ENCODE measurements at places on chromosomes 5 and 9. TPM values are rescaled to one million over a fixed set of nuclear protein-coding genes. Genes with fewer than 3 reads are reported as not detected.
A peak's percentile ranks its signal among the peaks of the same experiment; 100 is the strongest.

- H3K4me3 ChIP-seq = no peak overlapping the region
- no peak overlapping the region for H3K27ac ChIP-seq
- H3K27me3 ChIP-seq = peaks cover 12% of the 10 kb centered on the region
These were observed 8.7 kb upstream of the RANBP6 start for GRCh38 chr9:6024035-6024554.

- peaks cover 3% of the 10 kb centered on the region for H3K4me1 ChIP-seq
- no peak overlapping the region for H3K27ac ChIP-seq
- no peaks in the 10 kb centered on the region for H3K36me3 ChIP-seq
- peaks cover 7% of the 10 kb centered on the region for H3K27me3 ChIP-seq
- no peak overlapping the region for H3K4me3 ChIP-seq
- no peak for DNase-seq
These were observed 10.2 kb downstream of the PRRX2 start for GRCh38 chr9:129675620-129676019.

DNA sequence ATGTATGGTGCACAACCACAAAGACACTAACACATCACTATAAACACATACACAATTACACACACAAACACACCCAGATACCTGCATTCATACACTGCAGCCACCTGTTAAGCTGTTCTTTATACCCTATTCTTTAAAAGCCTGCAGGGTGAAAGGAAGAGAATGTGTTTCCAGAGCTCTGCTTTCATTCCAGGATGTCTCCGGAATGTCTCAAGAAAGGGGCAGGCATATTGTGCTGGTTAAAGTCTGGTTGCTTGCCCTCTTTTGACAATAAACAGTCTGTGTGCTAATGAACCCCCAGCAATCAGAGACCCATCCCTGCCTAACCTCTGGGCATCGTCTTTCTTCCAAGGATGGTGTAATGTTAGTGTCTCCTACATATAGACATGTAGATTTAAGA lies 181.6 kb downstream of the EPB41L4A start:
- H3K4me1 ChIP-seq = no peaks in the 10 kb centered on the region
- H3K27ac ChIP-seq = no peak overlapping the region
- no peaks in the 10 kb centered on the region for H3K36me3 ChIP-seq
- no peak for DNase-seq
- H3K4me3 ChIP-seq = no peak overlapping the region

GRCh38 chr5:126355940-126356339 lies 67.3 kb upstream of the GRAMD2B start:
- no peaks in the 10 kb centered on the region for H3K27me3 ChIP-seq
- no peak overlapping the region for H3K4me3 ChIP-seq
- H3K36me3 ChIP-seq = no peaks in the 10 kb centered on the region
- no peak for DNase-seq
- H3K4me1 ChIP-seq = peaks cover 14% of the 10 kb centered on the region

DNA sequence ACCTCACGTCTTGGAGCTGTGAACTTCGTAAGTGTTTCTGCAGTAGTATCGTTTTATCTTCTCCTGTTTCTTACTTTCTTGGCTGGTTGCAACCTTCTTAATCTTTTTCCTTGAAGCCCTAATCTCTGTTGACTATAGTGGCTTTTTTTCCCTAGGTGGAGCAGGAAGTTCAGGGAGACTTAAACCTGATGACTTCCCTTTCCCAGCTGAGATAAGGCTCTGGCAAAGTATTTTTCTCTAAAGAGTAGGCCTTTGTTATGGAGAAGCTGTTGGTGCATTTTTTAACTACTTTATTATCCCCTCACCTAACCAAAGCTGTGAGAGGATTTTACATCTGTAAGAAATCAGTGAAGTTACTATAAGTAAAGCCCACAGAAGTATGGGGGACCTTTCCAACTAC lies 723.1 kb upstream of the RIOK2 start:
- no peak for DNase-seq
- H3K4me1 ChIP-seq = no peaks in the 10 kb centered on the region
- H3K36me3 ChIP-seq = no peaks in the 10 kb centered on the region
- H3K27me3 ChIP-seq = no peaks in the 10 kb centered on the region
- H3K4me3 ChIP-seq = no peak overlapping the region

DNA sequence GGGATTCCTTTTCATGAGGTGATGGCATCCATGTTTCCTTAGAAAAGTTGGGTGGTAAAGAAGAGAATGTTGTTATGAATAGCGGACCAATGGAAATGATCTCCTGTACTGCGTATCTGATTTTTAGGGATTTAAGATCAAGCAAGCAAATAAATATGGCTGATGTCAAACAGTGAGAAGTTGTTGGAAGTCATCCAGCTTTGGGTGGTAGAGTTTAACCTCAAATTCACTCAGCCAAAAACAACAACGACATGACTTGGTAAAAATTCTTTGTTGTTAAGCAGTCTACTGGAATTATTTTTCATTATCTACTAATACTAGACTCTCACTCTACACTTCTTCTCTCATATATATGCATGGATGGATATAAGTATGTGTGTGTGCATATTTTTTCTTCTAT lies 426.5 kb downstream of the CTNND2 start:
- H3K27me3 ChIP-seq = no peaks in the 10 kb centered on the region
- no peak overlapping the region for H3K27ac ChIP-seq
- no peaks in the 10 kb centered on the region for H3K4me1 ChIP-seq

GRCh38 chr9:3585606-3586005 lies 59.8 kb upstream of the RFX3 start:
- no peak overlapping the region for H3K27ac ChIP-seq
- no peak for DNase-seq
- H3K4me3 ChIP-seq = no peak overlapping the region

DNA sequence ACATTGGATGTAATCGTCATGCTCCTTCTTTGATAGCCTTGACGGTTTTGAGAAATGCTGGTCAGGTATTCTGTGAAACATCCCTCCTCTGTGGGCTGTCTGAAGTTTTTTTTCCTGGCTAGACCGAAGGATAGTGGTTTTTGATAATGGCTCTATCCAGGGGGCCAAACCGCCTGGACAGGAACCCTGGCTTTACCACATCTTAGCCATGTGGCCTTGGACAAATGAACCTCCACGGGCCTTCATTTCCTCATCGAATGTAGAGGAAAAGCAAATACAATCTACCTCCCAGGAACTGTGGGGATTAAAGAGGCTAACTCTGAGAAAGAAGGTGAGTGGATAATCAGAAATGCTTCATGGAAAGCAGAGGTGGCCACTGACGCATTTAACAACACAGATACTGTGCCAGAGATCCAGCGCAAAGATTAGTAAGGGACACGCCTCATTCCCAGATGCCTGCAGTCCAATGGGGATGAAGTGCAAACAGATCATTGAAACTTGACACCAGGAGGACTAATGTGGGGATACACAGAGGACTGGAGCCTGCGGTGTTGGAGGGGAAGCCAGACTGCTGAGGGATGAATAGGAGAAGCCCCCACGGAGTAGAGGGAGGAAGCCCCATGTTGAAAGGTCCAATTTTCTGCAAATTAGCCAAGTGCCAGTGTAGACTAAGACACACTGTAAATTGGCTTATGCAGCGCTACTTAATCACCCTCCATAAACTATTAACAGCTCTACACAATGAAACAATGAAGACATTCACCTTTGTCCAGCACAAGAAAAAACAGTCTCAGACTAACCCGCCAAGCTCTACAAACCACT lies 41.6 kb downstream of the MYO10 start:
- DNase-seq = no peak
- no peak overlapping the region for H3K4me3 ChIP-seq
- H3K36me3 ChIP-seq = no peaks in the 10 kb centered on the region
- H3K4me1 ChIP-seq = no peaks in the 10 kb centered on the region
- H3K27ac ChIP-seq = no peak overlapping the region

DNA sequence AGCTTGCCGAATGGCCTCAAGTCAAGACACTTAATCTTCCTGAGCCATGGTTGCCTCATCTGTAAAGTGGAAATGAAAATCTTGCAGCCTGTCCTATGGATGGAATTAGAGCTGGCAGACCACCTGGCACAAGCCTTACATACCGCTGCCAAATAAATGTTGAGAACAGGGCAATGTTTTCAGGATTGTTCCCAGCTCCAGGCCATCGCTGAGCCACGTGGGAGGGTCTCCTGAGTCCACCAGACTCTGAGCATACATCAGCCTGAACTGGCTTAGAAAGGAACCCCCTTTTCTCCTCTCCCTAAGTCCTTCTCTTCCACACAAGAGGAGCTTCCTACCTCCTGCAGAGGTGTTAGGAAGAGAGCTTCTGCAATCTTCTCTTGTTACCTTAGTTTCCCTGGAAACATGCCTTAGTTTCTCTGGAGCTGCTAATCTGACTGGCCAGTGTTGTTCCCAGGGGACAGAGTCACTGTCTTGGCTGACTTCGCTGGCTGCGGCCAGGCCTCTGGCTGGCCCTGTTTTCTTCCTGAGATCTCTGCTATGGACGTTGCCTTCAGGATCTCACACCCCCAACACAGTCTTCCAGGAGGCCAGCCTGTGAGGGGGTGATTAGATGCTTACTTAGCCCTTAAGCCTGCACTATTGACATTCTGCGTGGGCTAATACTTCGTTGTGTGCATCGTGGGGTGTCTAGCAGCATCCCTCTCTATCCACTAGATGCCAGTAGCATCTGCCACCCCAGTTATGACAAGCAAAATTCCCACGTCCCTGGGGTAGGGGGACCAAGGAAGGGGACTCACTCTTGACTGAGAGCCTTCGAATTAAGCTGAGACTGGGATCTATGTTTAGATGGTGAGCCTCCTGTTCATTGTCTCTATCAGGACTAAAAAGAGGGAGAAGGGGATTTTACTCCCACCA lies 62.2 kb downstream of the BOD1 start:
- H3K27me3 ChIP-seq = no peaks in the 10 kb centered on the region
- H3K27ac ChIP-seq = no peak overlapping the region
- no peak overlapping the region for H3K4me3 ChIP-seq
- DNase-seq = no peak
- H3K4me1 ChIP-seq = no peaks in the 10 kb centered on the region

DNA sequence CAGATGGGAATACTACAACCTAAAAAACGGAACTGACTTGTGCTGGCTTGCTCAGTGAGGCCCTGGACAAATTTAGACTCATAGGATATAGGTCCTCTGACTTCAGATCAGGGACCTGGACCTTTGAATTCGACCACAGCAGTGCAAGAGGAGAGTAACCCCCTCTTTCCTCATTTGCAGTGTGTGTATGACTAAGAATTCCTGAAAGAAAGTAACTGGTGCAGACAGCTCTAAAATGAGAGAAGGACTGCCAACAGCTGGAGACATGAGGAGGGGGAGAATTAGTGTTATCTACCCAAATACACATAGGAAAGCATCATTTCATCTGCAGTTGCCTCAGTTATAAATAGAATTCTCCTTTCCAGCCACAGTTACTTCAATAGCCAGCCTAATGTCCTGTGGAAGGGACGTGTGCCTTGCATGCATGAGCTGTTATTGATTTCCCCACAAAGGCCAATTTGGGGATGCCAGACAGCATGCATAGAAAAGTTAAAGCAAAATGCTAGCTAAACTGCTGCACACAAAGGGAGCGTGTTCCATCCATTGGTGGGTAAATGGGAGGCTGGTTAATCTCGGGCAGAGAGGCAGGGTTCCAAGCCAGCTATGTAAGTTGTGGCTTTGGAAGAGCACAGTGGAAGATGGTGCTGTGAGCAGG lies 442.7 kb downstream of the CDK5RAP2 start:
- DNase-seq = no peak
- no peak overlapping the region for H3K27ac ChIP-seq
- no peak overlapping the region for H3K4me3 ChIP-seq
- H3K36me3 ChIP-seq = no peaks in the 10 kb centered on the region
- no peaks in the 10 kb centered on the region for H3K27me3 ChIP-seq

GRCh38 chr5:124841829-124842712 lies 95.6 kb upstream of the ZNF608 start:
- H3K36me3 ChIP-seq = no peaks in the 10 kb centered on the region
- H3K4me1 ChIP-seq = no peaks in the 10 kb centered on the region
- no peak overlapping the region for H3K27ac ChIP-seq

DNA sequence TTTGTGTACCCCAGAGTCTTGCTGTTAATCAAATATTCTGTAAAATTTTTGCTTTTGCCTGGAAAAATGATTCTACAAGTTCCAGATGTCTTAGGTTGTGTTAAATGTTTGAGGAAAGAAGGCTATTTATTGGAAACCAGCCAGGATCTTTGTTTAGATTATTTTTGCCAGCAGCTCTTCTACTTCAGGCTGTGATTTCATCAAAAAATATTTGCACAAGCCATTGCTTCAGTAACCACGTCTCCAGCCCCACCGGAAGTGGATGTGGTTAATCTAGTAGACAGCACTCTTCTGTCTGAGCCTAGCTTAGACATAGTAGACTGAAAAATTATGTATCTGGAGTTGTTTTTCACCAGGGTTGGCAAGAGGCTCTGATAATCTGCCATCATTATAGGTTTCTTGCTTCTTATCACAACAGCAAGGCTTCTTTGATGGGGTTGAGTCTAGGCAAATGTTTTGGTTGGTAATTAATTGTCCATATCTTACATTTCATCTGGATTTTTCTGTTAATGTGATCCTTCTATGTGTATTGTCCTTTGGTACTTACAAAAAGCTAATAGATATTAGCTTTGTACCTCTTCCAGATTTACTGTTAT lies 17.1 kb downstream of the KCTD16 start:
- peak overlapping the region; percentile 89 for H3K27ac ChIP-seq
- H3K27me3 ChIP-seq = no peaks in the 10 kb centered on the region
- H3K4me1 ChIP-seq = peaks cover 54% of the 10 kb centered on the region
- H3K4me3 ChIP-seq = peak overlapping the region; percentile 40
- peaks cover 2% of the 10 kb centered on the region for H3K36me3 ChIP-seq

The DCANP1 gene
- total RNA-seq = not detected

The GNA14 gene
- total RNA-seq = not detected
